BE2C (cell line): ENCODE measurements at places on chromosomes 5 and 9.

- no peak for DNase-seq
These were observed 20.6 kb upstream of the F2R start for GRCh38 chr5:76695346-76695745.

DNA sequence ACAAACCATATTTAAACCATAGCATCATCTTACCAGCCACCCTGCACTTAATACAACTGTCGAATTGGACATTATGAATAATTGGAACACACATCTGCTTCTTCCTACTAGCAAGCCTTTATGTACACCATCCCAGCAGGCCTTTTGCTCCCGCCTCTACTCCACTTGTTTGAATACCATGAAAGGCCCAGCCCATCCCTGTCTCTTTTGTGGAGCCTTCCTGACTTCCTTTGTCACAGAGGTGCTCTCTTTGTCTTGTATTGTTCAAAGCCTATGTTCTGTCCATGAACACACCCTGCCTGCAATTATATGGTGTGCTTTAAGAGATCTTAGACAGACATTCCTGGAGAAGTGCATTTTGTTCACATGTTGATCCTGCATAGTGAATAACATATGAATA lies 465.7 kb downstream of the DIRAS2 start:
- no peak for DNase-seq

DNA sequence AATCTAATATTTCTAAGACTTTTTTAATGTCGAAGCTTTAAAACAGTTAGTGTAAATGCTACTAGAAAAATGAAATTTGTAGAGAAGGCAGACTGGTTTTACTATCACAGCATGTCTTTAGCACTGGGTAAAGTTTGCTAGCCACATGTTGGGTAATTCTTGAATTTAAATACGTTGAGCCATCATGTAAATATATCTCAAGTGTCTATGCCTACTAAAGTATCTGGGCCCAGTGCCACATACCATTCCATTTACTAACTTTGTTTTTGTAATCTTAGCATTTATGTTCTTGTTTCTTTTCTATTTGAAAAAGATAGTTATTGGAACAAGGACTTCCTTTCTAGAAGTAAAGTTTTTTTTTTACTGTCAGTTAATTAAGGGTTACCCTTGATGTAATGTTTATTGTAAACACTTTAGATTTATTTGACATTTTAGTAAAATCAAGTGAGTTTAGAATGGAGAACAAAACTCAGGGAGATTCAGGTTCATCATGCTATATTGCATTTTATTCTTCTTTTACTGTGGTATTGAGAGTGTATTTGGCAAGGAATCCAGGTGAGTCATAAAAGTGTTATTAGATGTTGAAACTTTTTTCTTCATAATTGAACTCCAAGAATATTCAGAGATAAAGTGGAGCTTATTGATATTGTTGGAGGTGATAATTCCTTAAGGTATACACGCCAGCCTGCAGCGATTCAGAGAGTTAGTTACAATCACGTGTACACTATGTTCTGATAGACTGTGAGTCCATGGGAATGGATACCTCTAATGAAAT lies 182.4 kb downstream of the CCDC171 start:
- no peak for DNase-seq

DNA sequence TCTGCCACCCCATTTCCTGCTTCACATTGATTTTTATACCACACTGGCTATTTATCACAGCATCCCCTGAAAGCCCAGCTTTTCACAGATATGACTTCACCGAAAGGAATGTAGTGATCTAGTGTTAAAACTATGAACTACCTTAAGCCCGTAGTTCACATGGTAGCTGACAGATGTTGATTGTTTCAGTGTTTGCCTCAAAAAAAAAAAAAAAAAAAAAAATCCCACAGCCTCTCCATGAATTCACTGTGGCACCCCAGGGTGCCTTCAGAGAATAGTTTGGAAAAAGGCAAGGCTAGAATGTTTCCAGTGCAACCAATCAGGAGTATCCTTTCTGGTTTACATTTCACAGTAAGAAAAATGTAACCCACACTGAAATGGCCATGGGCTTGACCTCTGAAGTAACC lies 37.1 kb downstream of the GLIS3 start:
- DNase-seq: no peak

DNA sequence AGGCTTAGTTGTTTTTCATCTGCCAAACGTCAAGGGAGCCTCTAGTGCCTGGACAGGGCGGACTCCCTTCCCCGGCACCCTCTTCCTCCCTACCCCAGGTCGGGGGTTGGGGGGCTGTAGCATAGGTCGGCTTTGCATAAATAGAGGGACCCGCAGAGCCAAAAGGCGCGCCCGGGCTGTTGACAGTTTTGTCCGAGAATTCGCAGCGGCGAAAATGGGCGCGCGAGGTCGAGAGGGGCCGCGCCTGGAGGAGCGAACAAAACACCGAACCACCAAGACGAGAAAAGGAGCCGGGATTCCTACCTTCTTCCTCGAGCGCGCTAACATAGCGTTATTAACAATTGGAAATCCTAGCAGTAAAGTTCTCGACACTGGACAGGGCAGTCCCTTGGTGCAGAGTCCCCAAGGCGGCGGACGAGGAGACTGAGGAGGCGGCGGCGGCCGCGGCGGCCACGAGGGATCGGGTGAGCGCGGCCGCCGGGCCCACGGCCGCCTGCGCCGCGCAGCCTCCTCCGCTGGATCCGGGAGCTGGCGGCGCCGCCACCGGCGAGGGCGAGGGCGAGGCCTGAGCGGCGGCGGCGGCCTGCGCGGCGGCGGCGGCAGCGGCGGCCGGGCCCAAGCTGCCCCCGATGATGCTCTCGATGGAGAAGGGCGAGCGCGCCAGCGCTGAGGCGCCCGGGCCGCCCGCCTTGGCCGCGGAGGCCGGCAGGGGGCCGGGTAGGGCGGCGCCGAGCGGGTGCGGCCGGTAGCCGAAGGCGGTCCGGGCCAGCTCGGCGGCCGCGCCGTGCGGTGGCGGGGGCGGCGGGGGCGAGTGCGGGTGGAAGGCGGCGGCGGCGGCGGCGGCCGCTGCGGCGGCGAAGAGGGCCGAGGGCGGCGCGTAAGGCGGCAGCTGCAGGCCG lies 1.7 kb downstream of the FOXD1 start:
- DNase-seq: peak; percentile 58

DNA sequence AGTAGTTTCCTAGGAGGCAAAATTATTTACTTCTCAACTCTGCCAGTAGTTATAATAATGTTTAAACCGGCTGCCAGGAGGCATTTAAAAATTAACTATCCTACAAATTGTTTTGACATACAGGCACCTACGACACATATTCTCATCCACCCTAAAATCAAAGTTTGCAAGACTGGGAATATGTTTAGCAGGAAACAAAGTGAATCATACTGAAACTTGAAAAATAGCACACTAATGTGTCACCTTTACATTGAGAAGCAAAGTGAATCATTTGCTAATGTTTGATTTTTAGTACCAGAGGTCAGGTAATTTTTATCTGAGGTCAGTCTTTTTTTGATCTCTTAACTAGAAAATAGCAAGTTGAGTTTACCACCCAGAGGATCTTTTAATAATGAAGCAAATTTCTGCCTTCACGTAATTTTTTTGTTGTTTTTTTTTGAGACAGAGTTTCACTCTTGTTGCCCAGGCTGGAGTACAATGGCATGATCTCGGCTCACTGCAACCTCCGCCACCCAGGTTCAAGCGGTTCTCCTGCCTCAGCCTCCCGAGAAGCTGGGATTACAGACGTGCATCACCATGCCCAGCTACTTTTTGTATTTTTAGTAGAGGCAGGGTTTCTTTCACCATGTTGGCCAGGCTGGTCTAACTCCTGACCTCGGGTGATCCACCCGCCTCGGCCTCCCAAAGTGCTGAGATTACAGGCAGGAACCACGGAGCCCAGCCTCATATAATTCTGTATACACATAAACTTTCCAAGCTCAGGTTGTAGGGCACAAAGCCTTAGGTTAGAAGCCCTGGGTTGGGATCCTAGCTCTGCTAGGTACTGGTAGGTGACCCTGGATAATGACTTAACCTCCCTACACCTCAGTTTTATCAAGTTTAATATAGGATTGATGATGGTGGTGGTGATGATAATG lies 124.3 kb downstream of the UGCG start:
- no peak for DNase-seq

- no peak for DNase-seq
These were observed 194.7 kb downstream of the CACNA1B start for GRCh38 chr9:138072161-138072842.

DNA sequence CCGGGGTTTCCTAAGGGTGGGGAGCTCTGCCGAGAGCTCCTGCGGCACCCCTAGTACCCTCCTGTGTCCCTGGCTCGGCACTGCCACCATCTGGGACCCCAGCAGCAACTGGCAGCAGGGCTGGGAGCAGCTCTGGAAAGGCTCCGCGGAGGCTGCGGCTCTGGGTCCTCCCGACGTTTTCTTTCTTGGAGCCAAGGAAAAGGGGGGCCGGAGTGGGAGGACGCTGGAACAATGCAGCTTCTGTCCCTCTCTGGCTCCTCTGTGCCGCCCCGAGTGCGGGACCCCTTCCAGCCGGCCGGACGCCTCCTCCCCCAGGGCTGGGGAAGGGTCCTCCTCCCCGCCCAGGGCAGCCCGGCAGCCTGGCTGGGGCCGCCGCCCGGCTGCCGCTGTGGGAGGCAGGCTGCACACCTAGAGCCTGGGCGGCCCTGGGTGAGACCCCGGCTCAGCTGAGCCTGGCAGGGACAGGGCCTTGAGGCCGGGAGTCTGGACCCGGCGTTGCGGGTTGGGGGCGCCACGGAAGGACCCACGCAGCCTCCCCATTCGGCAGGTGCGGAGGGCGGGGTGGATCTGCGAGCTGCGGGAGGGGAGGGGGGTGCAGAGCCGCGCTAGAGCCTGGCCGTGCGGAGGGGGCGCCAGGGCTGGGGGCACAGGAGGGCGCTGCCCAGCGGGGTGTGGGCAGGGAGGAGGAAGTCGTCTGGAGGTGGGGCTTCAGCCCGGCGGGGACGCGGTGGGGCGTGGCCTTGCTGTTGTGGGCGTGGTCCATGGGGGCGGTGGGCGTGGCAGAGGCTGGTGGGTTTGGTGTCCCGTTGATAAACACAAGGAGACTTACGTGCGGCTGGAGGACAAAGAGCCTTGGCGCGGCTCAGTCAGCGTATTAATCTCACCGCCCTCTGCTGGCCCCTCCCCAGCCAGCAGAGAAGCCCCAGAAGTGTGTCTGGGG lies 15.1 kb downstream of the GPSM1 start:
- DNase-seq: peak; percentile 90
